Dermis microvascular lymphatic vessel endothelial cell (primary cell): ENCODE measurements at places on chromosomes 12 and 14. TPM values are rescaled to one million over a fixed set of nuclear protein-coding genes. Genes with fewer than 3 reads are reported as not detected.

Gene DDX24
- 63.3 and 90.8 TPM in 2 replicates for total RNA-seq

Gene KRT80
- total RNA-seq, result 0.13 and 0.39 TPM in 2 replicates

Gene GPR162
- total RNA-seq, result 0.51 and 0.76 TPM in 2 replicates

DNA sequence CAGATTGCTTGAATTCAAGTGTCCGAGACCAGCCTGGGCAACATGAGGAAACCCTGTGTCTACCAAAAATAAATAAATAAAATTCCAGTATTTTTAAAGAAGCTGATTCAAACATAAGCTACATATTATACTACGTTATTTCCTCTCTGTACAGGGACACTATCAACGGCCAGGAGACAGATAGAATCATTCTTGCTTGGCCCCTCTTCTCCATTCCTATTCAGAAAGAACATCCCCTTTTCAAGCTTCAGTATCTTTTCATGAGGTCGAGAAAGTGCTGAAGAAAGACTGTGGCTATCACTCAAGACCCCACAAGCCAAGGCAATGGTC, 314 bp upstream of the DHRS7 start:
- no peak for DNase-seq

DNA sequence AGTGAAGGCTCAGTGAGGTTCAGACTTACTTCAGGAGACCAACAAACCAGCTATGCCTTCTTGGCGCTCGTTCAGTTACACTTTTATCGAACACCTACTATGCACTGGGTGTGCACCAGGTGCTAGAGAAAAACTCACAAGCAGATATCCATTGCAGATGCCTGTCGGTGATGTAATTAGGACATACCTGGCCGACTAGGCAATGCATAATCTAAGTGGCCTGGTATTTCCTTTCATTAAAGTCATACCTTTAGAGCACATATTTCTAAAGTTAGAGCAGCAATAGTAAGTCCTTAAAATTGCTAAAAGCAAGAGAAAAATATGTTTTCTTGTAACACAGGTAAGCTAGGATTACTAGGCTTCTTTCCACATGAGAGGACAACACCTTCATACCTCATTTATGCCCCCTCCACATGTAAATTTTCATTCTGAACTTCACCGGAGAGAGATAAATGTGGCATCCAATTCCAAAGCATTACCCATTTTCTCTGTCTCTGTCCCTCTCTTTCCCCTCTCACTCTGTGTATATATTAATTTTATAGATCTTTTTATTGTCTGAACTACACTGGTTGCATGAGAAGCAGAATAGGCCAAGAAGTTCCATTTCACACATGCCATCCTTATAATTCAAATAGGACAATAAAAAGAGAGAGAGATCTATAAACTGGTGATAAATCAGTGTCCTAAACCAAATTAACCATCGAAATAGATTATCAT, 242.2 kb downstream of the SPTSSA start:
- no peak for DNase-seq

DNA sequence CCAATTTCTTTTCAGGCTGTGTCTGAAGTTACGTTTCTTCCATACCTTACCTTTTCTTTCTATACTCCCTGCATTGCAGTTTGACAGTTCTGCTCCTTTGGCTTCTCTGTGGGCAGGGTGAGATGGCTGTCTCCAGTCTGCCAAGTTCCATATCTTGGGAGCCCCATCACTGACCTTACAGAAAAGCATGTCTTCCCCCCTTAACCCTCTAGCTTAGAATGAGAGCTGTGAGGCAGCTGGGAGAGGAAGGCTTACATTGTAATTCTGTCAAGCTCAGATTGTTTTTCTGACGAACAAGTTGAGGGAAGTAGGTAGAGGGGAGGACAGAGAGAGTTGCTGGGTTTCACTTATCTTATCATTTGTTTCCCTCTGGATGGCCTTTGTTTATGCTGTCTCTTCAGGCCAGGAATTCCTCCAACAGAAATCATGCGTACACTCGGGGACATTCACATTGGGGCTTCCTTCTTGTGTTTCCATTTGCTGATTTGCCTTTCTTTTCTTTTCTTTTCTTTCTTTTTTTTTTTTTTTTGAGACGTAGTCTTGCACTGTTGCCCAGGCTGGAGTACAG, 9.3 kb downstream of the DAAM1 start:
- no peak for DNase-seq

GRCh38 chr14:36020120-36021029, 156.1 kb downstream of the PTCSC3 start:
- no peak for DNase-seq

DNA sequence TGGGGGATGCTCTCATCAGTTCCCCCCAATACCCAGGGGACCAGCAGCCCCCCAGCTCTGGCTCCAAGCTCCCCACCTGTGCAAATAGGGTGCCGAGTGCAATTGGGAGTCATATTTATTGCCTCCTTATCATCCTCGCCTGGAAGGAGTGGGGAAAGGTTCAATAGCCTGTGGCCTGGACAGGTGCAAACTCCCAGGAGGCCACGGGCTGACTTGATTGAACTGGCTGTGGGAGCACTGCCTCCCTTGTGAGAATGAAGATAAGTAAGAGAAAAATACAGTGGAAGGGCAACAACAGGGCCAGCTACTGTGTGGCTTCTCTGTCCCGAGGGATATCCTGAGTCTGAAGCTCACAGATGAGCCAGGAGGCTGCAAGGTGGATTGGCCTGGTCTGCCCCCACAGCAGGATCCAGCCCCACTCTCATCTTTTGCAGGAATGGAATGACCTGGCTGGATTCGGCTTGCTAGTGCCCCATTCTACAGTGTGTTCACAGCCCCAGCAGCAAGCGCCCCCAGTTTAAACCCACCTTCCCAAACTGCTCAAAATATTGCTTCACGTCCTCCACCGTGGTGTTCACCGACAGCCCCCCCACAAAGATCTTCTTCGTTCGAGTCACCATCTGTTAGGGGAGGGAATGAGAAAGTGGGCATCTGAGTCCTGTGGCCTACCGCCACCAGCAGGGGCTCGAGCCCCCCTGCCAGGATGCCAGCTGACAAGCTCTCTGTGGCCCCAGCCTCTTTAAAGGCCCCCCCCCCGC, 6.3 kb downstream of the MSI1 start:
- no peak for DNase-seq
